Stimulated activated CD8-positive, alpha-beta memory T cell treated with anti-CD3 and anti-CD28 coated beads, Interleukin-2, amount 100 ng/mL, for 48 hours (primary cell): ENCODE measurements at places on chromosomes 6 and 20.

DNA sequence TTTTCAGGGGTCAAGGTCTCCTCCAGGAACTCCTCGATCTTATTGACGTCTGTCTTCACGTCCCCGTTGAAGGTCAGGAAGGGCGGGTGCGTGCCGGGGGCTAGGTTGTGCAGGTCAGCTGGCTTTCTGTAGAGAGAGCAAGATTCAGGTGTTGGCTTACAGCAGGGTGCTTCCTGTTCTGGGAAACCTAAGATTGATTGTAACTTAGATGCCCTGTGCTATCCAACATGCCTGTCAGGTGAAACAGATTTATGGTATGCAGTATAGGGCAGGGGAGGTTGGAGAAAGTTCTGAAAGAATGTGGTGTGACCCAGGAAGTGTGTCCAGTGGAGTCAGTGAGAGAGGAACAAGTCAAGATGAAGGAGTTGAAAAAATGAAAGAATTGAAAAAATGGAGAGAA is 66.4 kb downstream of the CLIC5 start:
- DNase-seq: no peak

DNA sequence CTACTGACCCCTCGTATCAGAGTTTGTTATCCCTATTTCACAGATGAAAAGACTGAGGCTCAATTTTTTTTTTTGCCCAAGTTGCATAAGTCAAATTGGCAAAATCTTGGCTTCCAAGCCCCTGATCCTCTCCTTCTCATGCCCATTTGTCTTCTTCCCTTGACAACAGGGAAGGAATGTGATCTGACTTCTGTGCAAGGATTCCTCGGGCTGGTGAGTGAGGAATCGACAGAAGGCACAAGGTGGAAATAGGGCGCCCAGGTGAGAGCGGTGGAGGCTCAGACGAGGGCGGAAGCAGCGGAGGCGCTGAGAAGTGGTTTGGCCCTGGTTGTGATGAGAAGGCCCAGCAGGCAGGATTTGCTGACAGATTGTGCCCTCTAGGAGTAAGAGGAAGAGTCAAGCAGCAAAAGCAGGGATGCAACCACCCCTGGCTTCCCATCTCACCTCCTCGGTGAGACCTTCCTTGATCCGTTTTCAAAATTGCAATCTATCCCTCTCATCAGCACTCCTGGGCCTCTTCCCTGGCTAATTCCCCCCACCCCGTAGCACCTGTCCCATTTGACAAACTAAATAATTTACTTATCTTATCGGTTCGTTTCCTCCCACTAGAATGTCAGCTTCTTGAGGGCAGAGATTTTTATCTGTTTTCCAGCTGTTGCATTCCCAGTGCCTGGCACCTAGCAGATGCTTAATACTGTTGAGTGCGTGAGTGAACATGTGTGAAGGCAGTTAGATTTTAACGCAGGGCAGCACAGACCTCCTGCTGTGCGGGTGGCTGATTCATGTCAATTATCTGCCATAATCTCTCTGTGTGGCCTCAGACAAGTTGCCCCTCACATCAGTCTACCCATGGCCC is 3.7 kb upstream of the SIRPA start:
- DNase-seq: no peak

DNA sequence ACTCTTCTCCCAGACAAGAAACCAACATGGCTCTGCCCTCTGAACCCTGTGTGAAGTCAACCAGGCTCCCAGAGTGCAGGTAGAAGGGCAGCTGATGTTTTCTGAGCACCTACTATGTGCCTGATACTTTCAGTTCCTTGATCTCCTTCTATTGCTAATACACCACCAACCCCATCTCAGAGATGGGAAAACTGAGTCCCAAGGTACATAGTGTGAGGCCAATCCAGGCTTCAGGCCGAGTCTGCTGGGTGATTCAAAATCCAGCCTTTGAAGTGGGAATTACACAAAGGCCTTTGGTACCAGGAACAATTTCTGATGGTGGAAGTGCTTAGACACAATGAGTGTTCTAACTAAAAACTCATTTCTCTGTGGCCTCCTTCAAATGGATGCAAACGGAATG is 96.3 kb downstream of the NFATC2 start:
- no peak for DNase-seq

- DNase-seq: no peak
Observed at GRCh38 chr6:150079604-150080003, 10.7 kb upstream of the ULBP3 start.

- no peak for DNase-seq
Observed at GRCh38 chr6:37105148-37106050, 64.6 kb upstream of the PIM1 start.

GRCh38 chr6:89372506-89372901 is 20.0 kb upstream of the UBE2J1 start:
- DNase-seq: no peak

DNA sequence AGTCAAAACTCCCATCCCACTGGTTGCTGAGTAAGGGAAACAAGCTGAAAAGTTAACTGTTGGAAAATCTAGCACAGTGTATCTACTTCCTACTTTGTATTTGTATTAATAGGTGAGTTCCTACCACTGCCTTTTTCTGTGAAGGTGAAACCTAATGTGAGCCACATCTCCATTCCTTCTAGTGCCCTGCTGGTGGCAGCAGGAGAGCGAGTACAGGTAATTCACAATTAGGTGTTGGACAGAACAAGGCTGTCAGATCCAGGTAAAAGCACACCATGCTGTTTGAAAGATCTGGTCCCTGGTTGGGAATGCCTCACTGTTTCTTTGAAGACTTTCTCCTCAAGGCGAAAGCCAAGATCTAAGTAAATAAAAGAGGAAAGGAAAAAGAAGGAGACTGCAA is 528.4 kb downstream of the PKHD1 start:
- no peak for DNase-seq

GRCh38 chr6:41996997-41997396 is 53.3 kb upstream of the TAF8 start:
- no peak for DNase-seq

DNA sequence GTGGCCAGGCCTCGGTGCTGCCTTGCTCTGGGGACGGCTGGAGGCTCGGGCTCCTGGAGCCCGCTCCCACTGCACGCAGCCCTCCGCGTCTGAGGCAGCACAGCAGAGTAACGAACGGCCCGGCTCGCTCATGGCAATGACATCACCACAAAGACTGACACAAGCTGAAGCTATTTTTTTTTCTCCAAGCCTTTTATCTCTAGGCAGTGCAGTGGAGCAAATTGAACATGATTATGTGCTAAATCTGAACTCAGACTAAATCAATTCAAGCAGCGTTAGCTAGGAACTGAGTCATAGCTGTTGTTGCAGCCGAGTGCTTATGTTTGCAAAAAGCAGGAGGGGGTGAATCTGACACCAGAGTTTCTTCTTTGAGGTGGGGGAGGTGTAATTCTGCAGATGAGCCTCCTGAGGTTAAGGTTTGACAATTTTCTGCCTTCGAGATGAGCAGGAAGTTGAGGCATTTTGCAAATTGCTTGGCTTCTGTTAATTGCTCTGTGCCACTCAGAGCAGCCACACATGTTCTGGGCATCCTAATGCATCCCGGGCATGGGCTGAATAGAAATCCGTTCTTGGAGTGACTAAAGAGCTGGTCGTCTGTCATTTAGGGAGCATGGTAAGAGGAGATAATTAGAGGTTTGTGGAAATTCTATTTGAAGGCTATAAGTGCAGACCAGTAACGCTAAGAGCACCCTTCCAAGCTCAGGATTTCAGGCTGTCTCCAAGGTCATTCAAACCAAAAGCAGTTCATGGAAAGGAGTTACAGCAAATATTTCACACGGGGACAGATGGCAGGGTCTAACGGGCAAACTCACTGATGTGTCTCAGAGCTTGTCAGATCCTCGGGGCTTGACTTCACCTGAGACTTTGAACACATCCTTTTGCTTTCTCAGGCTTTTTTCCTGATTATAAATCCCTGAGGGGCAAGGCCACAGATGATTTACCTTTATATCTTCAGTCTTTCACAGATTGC is 155.1 kb upstream of the ENPP5 start:
- DNase-seq: no peak

DNA sequence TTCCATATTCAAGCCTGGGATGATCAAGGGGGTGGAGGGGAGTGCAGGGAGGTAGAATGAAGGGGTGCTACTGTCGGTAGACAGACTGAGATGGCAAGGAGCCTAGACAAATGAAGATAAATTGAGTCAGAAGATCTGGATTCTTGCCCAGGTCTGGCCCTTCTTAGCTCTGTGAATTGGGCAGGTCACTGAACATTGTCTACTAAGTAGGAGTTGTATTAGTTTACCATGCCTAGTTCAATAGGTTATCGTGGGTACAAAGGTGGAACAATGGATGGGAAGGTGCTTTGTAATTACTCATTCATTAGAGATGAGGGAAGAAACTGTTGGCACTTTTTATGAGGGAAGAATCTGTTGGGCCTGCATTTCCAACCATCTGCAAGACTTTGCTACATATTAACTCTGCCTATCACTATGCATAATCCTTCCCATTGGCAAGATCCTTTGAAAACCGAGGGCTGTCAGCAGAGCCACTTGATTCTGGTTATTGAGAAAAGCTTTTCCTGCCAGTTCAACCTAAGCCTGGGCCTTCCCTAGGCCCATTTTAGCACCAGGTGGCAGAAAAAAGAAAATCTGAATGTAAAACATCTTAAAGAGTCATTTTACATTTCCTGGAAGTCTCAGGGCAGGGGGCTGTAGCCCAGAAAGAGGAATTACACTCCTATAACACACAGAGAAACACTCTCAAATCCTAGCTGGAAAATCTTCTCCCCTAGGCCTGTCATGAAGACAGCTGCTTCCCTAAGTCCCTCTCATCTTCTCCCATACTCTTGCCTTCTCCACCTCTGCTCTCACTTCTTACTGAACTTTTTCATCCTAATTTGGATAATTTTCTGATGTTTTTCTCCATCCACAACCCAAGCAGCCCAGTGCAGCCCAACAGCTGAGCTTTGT is 103.5 kb downstream of the CD24 start:
- DNase-seq: no peak

GRCh38 chr6:89952686-89953085 is 58.4 kb downstream of the GJA10 start:
- DNase-seq: no peak

DNA sequence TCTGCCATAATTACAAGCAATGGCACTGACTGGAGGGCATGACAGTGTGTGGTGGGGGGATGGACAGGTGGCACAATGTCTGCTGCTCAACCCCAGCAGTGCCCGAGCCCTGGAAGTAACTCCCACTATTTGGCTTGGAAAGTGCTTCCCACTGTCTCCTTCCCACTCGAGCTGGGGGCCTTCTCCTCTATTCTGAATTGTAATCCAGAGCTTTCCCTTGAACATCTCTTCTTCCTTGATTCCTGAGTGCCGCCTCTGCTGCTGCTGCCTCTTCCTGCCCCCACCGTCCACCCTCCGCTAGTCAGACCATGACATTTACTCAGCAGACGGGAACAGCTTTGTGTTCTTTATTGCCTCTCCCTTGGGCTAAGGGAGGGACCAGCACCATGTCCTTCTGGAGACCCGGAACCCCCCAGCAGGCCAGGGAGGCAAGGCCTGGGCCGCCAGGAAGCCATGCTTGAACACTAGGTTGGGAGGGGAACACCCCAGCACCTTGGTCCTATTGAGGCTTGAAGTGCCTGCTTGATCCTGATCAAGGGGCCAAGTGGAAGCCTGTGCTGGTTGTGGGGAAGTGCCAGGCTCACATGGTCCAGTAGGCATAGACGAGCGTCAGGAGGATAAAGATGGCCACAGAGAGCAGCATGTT is 17.0 kb downstream of the CCDC167 start:
- no peak for DNase-seq

GRCh38 chr20:30593572-30593971 is 663.9 kb upstream of the DEFB115 start:
- no peak for DNase-seq

DNA sequence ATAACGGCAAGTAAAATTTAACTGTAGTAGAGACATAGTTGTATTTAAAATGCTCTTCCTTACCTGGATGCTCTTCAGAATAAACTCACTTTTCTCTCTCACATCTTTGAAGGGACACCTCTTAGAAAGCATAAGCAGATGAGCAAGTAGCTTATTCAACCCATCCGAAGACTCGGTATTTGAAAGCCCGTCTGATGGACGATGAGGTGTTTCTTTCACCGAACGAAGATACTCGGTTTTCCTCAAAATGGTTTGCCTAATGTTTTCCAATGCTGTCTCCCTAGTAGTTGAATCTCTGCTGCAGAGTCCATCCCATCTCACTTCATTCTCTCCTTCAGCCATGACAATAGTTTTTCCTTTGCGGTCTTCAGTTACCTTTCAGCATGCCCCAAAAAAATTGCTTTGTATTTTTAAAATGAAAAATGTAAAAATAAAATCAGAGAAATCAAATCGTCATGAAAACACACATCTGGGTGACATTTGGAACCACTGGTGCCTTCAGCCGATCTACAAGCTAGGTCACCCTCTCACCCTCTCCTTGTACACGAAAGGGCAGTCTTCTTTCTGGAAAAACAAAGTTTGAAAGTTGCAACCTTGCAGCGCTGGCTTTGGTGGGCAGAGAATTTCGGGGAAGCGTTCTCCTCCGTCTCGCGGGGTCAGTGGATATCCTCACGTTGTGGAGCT is 772 bp downstream of the SESN1 start:
- no peak for DNase-seq

DNA sequence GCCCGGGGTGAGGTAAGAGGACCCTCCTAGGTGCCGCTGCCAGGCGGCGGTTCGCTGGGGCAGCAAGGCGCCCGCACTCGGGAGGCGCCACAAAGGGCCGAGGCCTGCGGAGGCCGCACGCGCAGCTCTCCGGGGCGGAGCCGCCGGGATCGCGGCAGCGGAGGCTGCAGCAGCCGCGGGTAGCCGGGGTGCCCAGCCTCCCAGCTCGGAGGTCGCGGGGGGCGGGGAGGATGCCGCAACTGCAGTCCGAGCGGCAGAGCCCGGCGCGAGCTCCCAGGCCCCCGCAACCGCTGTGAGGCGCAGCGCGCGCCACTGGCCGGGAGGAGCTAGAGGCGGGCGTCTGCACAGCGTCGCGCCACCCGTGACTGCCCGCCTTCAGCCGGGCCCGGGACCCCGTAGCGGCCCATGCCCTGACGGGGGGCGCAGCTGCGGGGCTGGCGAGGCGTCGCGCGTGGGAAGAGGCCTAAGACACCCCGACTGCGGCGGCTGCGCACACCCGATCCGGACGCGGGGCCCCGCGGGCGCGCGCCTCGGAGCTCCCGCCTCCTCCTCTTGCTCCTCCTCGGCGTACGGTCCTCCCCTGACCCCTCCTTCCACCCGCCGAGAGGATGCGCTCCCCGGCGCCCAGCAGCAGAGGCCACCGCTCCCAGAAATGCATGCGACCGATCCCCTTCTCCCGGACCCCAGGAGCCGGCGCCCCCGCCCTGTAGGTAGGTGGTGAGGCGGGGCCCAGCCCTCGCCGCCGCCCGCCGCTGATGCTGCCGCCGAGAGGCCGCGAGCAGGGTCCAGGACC is at the start of gene NCOA7:
NCOA7 (plus strand) TSS at position 603 of the 793 bp plus-strand sequence. CDS start 24,395 bp downstream, outside the sequence.
- peak; percentile 72 for DNase-seq
